ENCODE measurements at places on chromosomes 2 and 18. TPM values are rescaled to one million over a fixed set of nuclear protein-coding genes. Genes with fewer than 3 reads are reported as not detected.

OSBPL6 gene
- polyA plus RNA-seq: 3.3 TPM

CETN1 gene
- polyA plus RNA-seq: not detected

GRCh38 chr18:65938592-65939372 is 188.0 kb downstream of the CDH7 start:
- peak; percentile 15 for DNase-seq
- H3K4me3 ChIP-seq: no peak overlapping the region
- no peaks in the 10 kb centered on the region for H3K27me3 ChIP-seq

DNA sequence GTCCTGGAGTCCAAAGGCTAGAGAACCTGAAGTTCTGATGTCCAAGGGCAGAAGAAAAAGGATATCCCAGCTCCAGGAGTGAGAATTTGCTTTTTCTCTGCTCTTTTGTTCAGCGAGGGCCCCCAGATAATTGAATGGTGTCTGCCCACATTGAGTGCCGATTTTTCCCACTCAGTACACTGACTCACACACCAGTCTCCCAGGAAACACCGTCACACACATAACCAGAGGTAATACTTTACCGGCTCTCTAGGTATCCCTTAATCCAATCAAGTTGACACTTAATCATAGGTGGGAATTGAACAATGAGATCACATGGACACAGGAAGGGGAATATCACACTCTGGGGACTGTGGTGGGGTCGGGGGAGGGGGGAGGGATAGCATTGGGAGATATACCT is 161.5 kb downstream of the WDR7 start:
- H3K4me3 ChIP-seq: no peak overlapping the region
- peaks cover under 1% of the 10 kb centered on the region for H3K36me3 ChIP-seq
- H3K27me3 ChIP-seq: no peaks in the 10 kb centered on the region
- no peak overlapping the region for H3K27ac ChIP-seq
- DNase-seq: no peak
- H3K4me1 ChIP-seq: no peaks in the 10 kb centered on the region

DNA sequence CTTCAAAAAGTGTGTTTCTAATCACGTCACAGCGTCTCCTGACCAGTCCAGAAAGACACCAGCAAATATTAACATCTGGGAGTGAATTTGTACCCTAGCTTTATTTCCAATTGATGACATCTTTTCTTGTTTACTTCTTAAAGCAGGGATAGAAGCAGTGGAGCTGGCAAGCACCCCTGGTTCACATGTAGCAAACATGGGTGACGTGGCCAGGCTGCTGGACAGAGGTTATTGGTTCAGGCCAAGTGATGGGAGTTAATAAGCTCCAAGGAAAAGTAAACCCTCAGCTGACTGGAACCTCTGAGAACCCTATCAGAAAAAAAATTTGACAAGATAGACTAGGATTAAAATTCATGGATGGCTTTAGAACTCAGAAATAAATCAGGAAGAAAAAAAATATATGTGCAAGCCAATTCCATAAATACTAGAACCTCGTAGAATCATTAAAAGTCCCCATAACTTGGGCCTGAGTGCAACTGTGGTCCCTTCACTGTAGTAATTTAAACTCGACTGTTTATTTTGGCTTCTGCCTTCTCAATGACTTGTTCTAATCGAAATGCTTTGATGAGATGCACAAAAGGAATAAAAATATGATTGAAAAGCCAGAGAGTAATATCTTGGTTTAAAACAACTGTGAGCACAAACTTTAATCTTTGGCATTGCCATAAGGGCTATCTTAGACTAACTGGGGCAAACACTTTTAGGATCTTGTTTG is 121.5 kb upstream of the CTAGE1 start:
- no peaks in the 10 kb centered on the region for H3K27me3 ChIP-seq
- H3K4me3 ChIP-seq: no peak overlapping the region
- DNase-seq: no peak
- H3K36me3 ChIP-seq: no peaks in the 10 kb centered on the region
- H3K4me1 ChIP-seq: peaks cover 2% of the 10 kb centered on the region

DNA sequence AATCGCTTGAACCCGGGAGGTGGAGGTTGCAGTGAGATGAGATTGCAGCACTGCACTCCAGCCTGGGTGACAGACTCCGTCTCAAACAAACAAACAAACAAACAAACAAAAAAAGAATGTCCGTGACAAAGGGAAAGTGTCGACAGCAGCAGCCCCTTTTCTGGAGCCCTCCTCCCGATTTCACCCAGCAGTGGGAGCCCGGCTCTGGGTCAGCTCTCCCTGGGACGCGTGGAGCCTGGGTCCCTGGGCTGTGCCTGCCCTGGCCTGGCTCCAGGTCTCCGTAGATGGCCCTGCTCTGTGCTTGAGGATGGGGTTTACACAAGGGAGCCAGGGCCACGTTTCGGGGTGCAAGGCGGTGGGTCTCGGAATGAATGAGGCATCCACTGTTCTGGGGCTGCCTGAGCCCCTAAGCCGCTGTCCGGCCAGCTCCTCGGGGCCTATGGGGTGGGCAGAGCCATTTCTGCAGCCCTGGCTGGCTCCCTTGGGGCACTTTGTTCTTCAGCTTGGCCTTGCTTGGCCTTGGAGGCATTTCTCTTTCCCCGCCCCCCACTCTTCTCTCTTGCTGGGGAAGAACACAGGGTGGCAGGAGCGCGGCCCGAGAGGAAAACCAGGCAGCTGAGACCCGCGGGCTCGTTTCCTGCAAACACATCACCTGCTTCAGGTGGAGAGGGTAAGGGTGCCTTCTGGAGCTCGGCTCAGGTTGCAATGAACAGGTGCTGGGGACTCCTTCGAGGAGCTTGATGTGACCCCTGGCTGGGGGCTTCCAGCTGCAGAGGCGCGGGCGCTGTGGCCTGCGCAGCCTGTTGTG is 29.1 kb downstream of the RTP5 start:
- H3K27ac ChIP-seq: no peak overlapping the region
- no peak overlapping the region for H3K4me3 ChIP-seq
- H3K36me3 ChIP-seq: no peaks in the 10 kb centered on the region
- DNase-seq: no peak
- H3K27me3 ChIP-seq: no peaks in the 10 kb centered on the region
